Motor neuron (in vitro differentiated cells): ENCODE measurements at places on chromosomes 13 and 19. TPM values are rescaled to one million over a fixed set of nuclear protein-coding genes. Genes with fewer than 3 reads are reported as not detected.
A peak's percentile ranks its signal among the peaks of the same experiment; 100 is the strongest.

- ATAC-seq = no peak
Observed at GRCh38 chr19:35249146-35249847, 495 bp downstream of the LSR start.

- no peak for ATAC-seq
Observed at GRCh38 chr19:10277795-10278589, 7.1 kb downstream of the ICAM1 start.

The SIGLEC8 gene
- total RNA-seq = not detected in 2 replicates

DNA sequence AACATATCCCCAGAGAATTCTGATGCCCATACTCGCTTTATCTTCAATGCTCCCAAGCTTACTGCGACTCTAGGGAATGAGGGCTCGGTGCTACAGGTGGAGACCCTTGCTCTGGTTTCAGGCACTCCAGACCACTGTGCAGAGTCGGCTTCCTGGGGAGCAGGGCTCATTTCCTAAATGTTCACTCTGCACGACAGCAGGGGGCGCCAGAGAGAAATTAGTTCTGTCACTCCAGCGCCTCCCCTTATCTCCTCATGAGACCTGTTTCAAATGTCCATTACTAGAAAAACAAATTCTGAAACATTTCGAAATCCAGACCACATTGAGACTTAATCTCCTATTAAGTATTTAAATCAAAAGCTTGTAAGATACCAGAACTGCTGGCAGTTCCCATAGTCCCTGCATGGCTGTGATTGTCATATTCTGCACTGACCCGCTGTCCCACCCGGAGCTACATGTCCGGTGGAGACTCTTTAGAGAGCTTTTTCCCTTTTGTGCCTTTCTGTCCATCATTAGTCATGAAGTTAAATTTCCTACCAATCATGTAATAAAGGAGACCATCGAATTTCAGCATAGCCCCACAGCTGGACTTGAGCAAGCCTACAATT is 22.4 kb downstream of the EPSTI1 start:
- peak; percentile 83 for ATAC-seq

- ATAC-seq = no peak
Observed at GRCh38 chr19:5078666-5079065, 109.8 kb downstream of the KDM4B start.

The ZNF667 gene
- 0.54 and 0.61 TPM in 2 replicates for total RNA-seq

DNA sequence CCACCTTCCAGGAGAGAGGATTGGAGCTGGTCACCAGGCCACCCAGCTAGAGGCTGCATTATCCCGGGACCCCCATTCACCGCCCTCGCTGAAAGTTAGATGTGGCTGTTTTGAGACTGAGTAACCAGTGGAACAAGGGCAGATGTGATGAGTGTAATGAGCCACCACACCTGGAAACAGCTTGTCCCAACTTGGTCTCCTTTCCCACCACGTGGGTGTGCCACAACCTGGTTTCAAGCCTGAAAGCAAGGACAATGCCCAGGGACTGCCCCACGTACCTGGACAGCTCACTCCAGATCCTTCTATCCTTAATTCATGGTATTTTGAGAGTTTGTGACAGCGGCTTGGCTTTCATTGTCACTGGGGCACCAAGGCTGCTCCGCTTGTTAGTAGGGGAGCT is 7.0 kb downstream of the LGI4 start:
- no peak for ATAC-seq

The MYDGF gene
- total RNA-seq = 43.1 and 65.9 TPM in 2 replicates

- no peak for ATAC-seq
Observed at GRCh38 chr13:40269086-40269485, 397.4 kb downstream of the FOXO1 start.

The SPTBN4 gene
- 4.8 and 5.2 TPM in 2 replicates for total RNA-seq

GRCh38 chr13:32850316-32851052 is 165.7 kb upstream of the KL start:
- ATAC-seq = no peak

- no peak for ATAC-seq
Observed at GRCh38 chr13:25330541-25330940, 29.1 kb downstream of the NUP58 start.

DNA sequence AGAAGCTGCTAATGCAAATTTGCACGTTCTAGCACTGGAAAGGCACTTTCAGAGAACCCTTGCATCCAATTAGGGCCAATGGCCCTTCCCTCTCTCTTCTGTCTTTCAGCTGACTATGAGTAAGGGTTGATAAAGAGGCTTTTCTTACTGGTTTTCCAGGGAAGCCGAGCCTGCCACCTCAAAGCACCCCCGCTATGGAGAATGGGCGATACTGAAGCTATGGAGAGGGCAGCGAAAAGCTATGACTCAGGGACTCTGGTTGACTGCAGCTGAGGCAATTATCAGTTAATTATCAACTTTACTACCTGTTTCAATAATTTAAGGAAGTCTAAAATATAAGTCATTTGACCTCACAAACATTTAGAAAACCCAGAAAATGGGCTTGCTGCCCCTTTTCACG is 115.8 kb downstream of the TRPC4 start:
- ATAC-seq = no peak

- ATAC-seq = peak; percentile 57
Observed at GRCh38 chr13:24228852-24229458, 68.4 kb downstream of the SPATA13 start.

GRCh38 chr19:40990972-40991381 is at the start of gene CYP2B6:
CYP2B6 (plus strand) TSS chr19:40991282; CDS start chr19:40991306, 24 bp downstream.
- ATAC-seq = no peak

DNA sequence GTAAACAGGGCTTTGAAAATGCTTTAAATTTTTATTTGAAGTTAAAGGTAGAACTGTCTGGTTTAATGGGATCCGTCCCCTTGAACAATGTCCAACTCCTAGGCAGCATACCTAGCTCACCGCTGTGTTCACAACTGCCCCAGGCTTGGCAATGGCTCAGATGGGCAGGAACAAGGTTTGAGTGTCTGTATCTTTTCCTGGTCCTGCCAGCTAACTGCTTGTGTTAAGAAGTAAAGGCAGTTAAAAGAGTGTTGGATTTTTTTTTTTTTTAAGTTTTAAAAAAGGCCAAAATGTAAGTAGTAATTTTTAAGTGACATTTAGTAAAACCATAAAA is 66.7 kb upstream of the FNDC3A start:
- no peak for ATAC-seq

DNA sequence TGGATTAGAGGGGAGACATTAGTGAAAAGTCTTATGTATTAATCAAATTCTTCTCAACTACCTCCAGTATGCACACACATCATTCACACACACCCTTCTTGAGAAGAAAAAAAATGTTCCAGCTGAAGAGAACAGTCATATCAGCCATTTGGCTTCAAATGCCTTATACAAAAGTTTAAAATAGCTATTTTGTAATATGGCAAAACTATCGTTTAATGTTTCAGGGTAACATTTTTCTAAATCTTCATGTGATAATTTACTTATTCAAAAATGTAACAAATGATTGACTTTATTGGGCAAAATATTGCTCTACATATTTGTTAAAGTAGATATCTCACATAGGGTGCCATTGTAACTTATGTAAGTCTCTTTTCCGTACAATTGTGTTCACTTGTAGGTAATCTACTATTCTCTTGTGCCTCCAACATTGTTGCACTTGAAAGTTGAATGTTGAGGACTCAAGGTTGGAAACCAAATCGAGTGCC is 13.6 kb downstream of the ZIC2 start:
- no peak for ATAC-seq

The KASH5 gene
- not detected in 2 replicates for total RNA-seq

The CEACAM19 gene
- 1.7 and 2.2 TPM in 2 replicates for total RNA-seq

GRCh38 chr13:113625965-113626721 is 31.9 kb downstream of the ATP4B start:
- ATAC-seq = no peak

The SHD gene
- 45.0 and 52.7 TPM in 2 replicates for total RNA-seq

The KLC3 gene
- 0.14 and 0.42 TPM in 2 replicates for total RNA-seq

The ZNF470 gene
- 0.72 and 2.0 TPM in 2 replicates for total RNA-seq

DNA sequence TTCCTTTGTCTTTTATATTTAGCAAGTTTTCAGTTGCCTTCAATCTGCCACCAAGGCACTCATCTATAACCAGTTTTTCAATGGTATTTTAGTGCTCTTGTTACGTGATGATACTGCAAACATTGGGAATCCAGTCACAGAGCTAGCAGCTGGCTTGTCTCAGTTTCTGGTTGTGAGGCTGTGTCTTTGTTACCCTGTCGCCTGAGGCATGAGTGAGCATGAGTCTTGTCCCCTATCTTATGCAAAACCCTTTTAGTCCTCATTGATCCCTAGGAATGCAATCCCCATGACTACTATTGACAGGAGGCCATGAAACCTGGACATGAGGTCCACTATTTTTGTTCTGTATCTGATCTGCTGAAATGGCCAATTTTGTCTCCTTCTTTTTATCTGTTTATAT is 391.0 kb downstream of the LMO7 start:
- ATAC-seq = no peak

DNA sequence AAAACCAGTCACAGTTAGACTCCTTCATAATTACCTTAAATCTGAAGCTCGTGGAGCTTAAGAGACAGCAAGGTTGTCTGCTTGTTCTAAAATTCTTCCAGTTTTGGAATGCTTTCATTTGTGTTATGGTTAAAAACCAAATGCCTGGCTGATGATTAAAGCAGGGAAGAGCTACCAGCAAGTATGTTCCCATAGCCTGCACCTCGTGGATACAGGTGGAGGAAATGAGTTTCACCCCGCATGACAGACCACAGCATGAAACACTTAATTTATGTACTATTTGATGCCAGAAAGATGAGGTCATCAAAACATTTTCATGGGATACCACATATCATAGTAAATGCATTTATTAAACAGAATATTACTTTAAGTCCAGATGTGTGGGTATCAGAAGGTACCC is 416 bp upstream of the DOCK9 start:
- no peak for ATAC-seq

The SCEL gene
- total RNA-seq = 0.10 and 0.24 TPM in 2 replicates

DNA sequence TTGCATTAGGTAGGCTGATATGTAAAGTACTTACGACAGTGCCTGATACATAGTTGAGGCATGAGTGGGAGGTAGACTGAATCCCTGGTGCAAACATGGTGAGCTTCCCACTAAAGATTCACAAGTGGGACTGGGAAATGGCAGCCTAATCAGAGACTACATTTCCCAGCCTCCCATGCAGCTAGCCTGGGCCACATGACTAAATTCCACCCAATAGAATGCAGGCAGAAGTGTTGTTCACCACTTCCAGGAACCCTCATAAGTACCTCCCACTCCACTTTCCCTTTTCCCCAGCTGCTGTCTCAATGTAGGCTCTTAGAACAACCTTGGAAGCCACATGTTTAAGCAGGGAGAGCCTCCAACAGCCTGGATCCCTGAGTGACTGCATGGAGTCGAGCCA is 104.9 kb downstream of the CACNA1A start:
- no peak for ATAC-seq

DNA sequence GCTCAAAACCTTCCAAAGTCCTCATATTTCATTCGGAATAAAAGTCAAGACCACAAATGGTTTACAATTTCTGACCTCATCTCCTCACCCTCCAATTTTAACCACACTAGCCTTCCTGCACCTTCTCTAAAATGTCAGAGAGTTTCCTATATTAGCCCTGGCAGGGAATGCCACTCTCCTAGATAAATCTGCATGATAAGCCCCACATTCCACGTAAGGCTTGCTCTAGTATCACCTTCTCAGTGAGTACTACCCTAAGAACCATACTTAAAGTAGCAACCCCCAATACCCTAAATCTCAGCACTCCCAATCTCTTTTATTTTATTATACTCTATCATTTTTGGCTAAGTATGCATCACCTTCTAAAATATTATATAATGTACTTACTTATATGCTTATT is 100.5 kb upstream of the SLITRK5 start:
- no peak for ATAC-seq

DNA sequence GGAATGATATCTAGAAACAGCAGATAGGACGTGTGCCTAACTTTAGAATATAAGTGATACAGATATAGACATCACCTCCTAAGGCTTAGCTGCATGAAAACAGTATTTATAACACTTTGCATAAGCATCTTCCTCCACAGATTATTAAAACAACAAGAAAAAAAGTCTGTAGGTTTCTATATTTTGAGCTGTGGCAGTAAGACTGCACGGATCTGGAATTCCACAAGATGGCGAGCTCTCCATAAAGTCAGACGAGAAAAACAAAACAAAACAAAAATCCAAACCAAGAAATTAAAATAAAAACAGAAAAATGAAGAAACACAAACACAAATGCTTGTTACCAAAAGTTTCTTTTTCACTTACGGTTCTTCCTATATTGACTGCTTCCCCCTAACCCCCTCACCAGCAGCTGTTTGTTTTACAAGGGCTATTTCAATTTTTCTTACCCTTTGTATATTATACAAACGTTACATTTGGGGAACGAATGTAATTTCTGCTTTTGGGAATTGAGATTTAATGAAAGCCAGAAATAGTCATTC is 285.8 kb downstream of the MYO16 start:
- no peak for ATAC-seq

- no peak for ATAC-seq
Observed at GRCh38 chr13:76936763-76937162, 11.5 kb upstream of the ACOD1 start.

GRCh38 chr13:44380404-44381165 is 7.0 kb downstream of the SERP2 start:
- ATAC-seq = no peak

The CRX gene
- total RNA-seq = 3.0 and 3.6 TPM in 2 replicates

DNA sequence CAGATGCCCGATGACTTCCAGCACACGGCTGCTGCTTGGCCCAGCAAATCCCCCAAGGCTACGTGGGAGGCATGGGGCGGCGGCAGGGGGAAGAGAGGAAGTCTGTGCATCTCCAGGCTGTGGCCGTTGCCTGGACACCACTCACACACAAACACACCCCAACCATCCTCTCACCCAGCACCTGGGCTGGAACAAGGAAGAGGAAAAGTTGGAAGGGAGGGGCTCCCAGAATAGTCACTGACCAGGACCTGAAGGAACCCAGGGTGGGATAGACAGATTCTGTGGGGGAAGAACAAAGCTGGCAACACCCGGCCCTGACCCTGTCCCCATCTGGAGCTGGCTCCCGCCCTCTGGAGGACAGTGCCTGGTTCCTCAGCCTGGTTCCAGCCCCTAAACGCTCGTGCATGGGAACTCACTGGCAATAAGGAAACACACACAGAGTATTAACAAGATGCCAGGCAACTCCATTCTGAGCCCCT is 11.2 kb downstream of the PPP6R1 start:
- ATAC-seq = peak; percentile 94

- peak; percentile 78 for ATAC-seq
Observed at GRCh38 chr13:75372517-75372916, 109.5 kb downstream of the TBC1D4 start.

- ATAC-seq = no peak
Observed at GRCh38 chr13:31968473-31968872, 63.1 kb upstream of the FRY start.

DNA sequence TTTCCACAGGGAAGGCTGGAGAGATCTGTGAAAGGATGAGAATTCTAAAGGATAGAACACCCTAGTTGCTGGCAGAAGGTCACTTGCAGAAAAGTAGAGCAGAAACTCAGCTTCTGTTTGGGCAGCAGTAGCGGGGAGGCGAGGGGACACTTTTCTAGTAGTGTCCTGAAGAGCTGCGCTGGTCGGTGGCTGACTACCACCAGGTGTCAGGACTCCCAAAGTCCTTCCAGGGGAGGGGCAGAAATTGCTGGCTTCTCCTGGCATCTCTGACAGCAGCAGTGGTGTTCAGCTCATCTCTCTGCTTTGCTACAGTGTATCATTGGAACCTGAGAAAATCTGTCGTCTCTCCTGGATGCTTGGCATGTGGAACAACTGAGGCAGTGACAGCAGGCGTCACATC is 120.9 kb downstream of the ZDHHC20 start:
- no peak for ATAC-seq

GRCh38 chr13:72163678-72164077 is 296.7 kb upstream of the DACH1 start:
- ATAC-seq = no peak

The RAB11B gene
- total RNA-seq = 42.7 and 49.3 TPM in 2 replicates
